ENCODE measurements at places on chromosomes 12 and 14.

DNA sequence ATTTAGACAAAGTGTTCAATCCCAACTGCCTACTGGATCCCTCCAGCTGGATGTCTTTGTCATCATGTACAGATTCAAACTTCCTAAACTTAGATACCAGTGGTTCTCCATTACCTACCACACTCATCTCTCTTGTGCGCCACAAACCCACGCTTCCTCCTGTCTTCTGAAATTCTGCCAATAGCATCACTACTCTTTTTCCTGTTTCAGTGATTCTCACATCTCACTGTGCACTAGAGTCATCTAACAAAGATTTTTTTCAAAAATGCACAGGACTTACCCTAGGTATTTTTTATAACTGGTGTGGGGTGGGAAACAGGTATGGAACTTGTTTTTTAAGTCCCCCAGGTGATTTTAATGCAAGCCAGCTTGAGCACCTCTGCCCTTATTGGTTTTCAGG lies 5.9 kb downstream of the PSMB5 start:
- no peak for DNase-seq

GRCh38 chr12:121245951-121246350 lies 36.0 kb downstream of the P2RX4 start:
- no peak for DNase-seq

DNA sequence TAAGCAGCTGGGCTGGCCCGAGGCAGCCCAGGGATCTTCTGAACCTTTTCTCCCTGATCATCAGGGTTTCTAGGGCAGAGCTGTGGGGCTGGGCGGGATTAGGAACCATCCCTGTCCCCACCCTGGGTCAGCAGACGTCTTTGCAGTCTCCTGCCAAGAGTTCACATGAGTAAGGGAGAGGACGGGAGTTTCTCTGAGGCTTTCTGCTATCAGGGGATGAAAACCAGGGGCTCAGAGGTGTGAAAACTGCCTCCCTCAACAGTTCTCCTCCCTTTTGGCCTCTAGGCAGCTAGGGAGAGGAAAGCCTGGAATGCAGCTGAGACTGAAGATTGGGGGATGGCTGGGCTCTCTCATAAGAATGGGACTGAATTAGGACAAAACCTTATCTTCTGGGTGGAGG lies 7.9 kb downstream of the ZNF385A start:
- no peak for DNase-seq

DNA sequence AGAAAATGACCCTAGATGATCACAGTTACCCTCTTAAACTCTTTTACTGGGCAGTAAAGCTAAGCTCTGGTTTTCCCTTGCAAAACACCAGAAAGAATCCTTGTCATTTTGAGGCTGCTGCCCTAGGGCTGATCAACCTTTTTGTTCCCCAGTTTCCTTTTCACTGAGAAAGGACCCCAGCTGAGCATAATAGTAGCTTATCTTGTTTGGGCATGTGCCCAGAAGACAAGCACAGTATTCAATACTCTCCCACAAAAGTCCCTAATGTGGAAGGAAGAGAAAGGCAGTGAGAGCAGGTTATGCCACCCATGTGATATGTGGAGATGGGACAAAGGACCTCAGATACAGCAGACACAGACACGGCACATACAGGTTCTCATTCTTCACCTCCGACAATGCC lies 332.6 kb upstream of the TMPO start:
- DNase-seq, result no peak

DNA sequence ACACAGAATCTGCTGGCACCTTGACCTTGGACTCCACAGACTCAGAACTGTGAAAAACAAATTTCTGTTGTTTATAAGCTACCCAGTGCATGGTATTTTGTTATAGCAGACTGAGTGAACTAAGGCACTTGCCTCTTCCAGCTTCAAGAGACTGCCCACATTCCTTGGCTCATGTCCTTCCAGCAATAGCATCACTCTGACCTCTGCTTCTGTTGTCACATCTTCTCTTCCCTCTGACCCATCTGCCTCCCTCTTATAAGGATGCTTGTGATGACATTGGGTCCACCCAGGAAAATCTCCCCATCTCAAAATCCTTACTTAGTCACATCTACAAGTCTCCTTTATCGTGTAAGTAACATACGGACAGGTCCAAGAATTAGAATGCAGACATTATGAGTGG lies 200.4 kb downstream of the PIK3C2G start:
- no peak for DNase-seq

- DNase-seq, result no peak
Measured at GRCh38 chr12:101969-102878, 35.7 kb downstream of the IQSEC3 start.

- no peak for DNase-seq
Measured at GRCh38 chr12:115722181-115722580, 555.3 kb downstream of the MED13L start.

DNA sequence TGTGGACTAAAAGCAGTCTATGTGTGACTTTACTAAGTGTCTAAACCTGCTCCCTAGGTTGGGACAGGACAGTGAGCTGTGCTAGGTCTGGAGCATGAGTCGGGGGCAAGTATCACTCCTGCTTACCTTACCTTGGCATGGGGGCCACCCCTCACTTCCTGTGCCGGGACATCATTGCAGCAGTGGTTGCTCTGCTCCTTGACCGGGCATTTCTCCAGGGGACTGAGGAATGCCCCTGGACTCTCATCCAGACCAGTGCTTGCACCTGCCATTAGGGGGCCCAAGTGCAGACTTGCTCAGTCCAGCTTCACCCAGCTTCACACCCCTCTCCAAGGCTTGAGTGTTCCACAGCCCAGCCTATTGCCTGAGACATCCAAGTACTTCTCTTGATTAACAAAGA lies 84.7 kb upstream of the NELL2 start:
- DNase-seq, result no peak

Data from SJCRH30 (cell line).